Psoas muscle (tissue), 8 donors: ENCODE measurements at places on chromosomes 16 and 17. TPM values are rescaled to one million over a fixed set of nuclear protein-coding genes. Genes with fewer than 3 reads are reported as not detected.

PRSS22 gene
- not detected for total RNA-seq

CBLN1 gene
- total RNA-seq: 0.54 TPM

SLC38A8 gene
- not detected for total RNA-seq

LRRC46 gene
- 0.15 TPM for total RNA-seq

HSDL1 gene
- 22.1 TPM for total RNA-seq

HS3ST2 gene
- not detected for total RNA-seq

CEP112 gene
- total RNA-seq: 11.3 TPM

GRAP gene
- 0.71 TPM for total RNA-seq

TMEM235 gene
- not detected for total RNA-seq

CCL15 gene
- total RNA-seq: not detected

MMP2 gene
- total RNA-seq: 34.2 TPM

HAS3 gene
- total RNA-seq: 0.86 TPM

OR1A1 gene
- not detected for total RNA-seq

ESRP2 gene
- total RNA-seq: not detected
